NCI-H2029 (cell line): ENCODE measurements at places on chromosomes 1 and 21.
A peak's percentile ranks its signal among the peaks of the same experiment; 100 is the strongest.

DNA sequence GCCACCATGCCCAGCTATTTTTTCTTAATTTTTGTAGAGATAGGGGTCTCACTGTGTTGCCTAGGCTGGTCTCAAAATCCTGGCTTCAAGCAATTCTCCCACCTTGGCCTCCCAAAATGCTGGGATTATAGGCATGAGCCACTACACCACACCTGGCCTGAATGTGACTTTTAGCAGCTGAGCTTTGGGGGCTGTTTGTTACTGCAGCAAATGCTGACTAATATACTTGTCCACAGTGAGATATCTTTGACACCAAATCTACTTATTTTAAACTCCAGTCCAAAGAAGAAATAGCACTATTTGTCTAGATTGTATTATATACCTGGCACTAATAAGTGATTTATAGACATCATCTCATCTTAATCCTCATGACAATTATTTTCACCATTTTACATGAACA lies 30.5 kb downstream of the LRRC52 start:
- no peak for DNase-seq

GRCh38 chr1:225817611-225818061 lies 7.7 kb downstream of the EPHX1 start:
- peak; percentile 52 for DNase-seq

DNA sequence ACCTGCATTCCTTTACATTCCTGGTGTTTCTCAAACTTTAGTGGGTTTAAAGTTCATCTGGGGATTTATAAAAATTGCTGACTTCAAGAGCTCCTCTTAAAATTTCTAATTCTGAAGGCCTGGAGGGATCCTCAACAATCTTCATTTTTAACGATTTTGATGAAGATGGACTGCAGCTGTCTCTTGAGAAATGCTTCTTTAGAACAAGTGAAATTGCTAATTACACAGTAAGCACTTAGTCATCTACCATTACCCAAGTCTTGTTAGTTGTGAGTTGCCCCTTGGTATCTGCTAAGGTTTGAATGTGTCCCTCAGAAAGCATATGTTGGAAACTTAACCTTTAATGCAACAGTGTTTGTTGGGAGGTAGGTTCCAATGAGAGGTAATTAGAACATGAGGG lies 163.7 kb downstream of the LTN1 start:
- DNase-seq = no peak

GRCh38 chr1:53556657-53557227 lies 97.5 kb downstream of the DMRTB1 start:
- no peak for DNase-seq

DNA sequence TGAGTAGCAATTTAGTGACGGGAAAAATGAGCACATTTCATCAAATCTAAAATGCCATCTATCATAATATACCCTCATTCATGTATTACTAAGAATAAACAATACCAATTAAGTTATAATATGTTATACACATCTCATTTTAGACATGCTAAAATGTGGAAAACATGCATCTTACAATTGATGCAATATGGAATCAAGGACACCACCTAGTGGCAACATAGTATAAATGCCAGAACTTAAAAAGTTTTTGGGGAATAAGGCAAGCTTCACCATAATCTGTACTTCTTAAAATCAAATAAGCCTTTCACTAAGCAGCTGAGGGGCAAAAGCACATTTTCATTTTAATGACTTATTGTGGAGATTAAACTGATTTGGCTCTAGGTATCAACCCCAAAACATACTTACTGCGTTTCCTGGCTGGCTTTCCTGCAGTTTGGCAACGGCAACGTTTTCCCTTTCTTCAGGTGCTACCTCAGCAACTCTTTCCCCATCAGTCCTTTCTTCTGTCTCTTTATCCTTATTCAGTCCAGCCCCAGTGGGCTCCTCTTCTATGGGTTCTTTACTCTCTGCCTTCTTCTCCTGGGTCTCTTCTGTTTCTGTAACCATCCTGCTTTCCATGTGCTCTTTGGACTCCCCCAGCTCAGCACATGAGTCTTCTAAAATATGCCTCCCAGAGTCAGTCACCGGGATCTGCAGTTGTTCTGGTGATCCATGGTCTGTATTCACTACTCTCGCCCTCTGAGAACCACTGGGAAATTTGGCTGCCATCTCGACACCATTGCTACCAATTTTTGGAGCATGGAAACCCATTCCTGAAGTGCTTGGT lies 11.4 kb downstream of the SDE2 start:
- peak; percentile 25 for DNase-seq

GRCh38 chr1:199612976-199613774 lies 414.3 kb upstream of the NR5A2 start:
- no peak for DNase-seq

- no peak for DNase-seq
These were observed 15.3 kb downstream of the PIGP start for GRCh38 chr21:37057614-37058013.
